ENCODE measurements at places on chromosomes 16 and 17. TPM values are rescaled to one million over a fixed set of nuclear protein-coding genes. Genes with fewer than 3 reads are reported as not detected.

NMT1 gene
- total RNA-seq = 80.3 TPM

HS3ST2 gene
- not detected for total RNA-seq

SNAI3 gene
- total RNA-seq = 0.10 TPM

CMTM1 gene
- 0.52 TPM for total RNA-seq

PRSS27 gene
- 0.26 TPM for total RNA-seq

DNA sequence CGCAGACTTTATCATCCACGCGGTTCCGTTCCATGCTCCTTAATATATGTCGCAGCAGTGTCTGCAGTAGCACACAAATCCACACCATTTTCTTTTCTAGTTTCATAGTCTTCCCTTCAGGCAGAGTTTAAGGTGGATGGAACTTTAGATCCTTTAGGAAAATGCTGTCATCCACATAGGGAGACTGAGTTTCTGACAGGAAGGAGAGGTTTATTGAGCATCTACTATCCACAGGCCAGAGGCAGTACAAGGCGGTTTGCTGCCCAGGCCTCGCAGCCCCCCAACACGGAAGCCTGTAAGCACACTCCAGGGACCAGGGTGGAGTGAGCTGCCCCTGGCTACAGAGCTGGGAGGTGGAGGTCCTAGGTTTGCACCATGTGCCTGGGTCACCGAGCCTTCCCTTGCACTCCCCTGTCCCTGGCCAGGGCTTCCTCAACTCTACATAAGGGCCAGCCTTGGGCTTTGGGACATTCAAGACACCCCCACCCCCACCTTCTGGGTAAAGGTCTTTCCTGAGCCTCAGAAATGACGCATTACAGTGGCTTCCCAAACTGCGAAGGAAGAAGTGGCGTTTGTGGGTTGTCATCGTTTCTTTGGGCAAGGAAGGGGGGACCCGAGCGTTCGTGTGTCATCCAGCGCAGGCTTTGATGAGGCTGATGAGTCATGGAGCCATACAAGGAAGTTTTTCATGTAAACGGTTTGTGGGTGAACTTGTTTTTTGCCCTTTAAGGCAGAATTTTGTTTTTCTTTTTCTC lies 146.5 kb upstream of the PLCG2 start:
- DNase-seq = no peak

MYH8 gene
- 853 TPM for total RNA-seq

GRCh38 chr17:67076290-67076689 lies 31.9 kb downstream of the CACNG1 start:
- DNase-seq = no peak

GRCh38 chr17:77119668-77120301 lies 21.0 kb upstream of the SEC14L1 start:
- DNase-seq = no peak
